ENCODE measurements at places on chromosomes 5 and 9. TPM values are rescaled to one million over a fixed set of nuclear protein-coding genes. Genes with fewer than 3 reads are reported as not detected.
A peak's percentile ranks its signal among the peaks of the same experiment; 100 is the strongest.

DNA sequence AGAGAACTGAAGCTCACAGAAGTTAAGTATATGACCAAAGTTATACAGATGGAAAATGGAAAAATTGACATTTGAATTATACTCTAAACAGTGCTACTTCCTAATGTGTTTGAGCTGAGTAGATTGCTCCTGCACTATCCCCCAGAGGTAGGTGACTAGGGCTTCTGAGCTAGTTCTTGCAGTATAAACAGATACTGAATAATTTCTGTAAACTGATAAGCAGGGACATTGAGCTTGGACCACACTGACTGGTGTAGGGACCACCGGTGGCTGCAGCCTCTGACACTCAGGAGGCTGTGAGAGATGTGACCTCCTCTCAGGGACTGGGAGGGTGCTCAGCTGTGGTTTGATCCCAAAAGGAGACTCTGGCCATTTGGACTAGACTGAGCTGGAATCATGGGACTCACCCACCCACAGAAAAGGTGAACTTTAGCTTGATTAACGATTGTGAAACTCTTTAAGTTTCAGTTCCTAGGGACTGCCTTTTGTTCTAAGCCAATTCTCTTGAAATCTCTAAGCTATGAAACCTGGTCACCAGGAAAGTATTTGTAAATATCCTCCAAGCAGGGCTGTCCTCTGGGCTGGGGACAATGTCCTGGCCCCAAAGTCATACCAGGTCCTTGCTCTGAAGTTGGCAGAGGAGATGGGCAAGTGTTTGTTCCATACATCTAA is 291.5 kb downstream of the SEC61B start:
- no peak for DNase-seq
- no peak overlapping the region for H3K27ac ChIP-seq
- no peaks in the 10 kb centered on the region for H3K36me3 ChIP-seq
- H3K4me1 ChIP-seq: peaks cover 5% of the 10 kb centered on the region
- H3K4me3 ChIP-seq: no peak overlapping the region

DNA sequence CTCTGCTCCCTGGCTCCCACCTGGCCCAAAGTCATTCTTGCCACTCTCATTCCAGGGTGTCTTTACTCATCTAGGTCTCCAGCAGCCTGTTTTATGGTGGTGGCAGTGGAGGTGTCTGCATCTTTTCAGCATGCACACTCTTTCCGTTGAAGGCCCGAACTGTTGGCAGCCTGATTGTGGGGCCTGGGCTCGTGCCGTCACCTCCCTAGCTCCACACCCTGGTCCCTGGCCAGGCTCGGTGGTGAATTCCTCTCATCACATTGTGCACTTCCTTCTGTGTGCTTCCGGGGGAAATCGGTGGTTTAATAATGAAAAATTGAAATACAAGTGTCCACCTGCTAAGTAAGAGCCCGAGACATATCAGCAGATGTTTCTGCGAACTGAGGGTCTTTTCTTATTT is 214.3 kb downstream of the TRIO start:
- H3K27ac ChIP-seq: no peak overlapping the region
- H3K27me3 ChIP-seq: no peaks in the 10 kb centered on the region
- peaks cover 3% of the 10 kb centered on the region for H3K4me1 ChIP-seq
- peaks cover 46% of the 10 kb centered on the region for H3K36me3 ChIP-seq
- no peak for DNase-seq
- no peak overlapping the region for H3K4me3 ChIP-seq

DNA sequence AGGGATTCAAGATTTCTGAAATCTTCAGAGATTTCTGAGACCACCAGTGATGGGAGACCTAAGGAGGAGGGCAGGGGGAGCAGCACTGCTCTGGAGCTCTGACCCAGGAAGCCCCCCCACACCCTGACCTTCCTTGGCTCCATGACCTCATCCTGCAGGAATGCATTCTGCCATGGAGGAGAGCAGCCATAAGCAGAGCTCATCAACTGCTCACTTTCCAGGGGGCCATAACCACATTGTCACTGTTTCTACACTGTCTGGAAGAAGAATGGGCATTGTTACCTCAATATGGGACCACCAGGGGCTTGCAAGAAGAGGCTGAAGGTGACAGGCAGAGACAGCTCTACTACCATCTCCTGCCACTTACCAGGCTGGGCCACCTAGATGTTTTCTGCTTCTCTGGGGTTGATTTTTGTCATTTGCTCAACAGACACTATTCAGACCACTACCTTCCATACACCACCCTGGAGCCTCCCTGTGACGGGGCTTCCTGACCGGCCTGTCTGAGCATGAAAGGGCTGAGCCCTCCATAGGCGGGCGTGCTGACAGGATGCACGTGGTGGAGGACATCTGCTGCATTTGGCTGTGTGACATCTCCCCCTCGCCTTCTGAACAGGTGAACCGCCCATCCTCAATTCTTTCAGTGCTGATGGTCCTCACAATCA is 2.3 kb upstream of the TSC1 start:
- no peak overlapping the region for H3K4me3 ChIP-seq
- no peak for DNase-seq
- peaks cover 18% of the 10 kb centered on the region for H3K4me1 ChIP-seq

Gene NUTM2F
- not detected for total RNA-seq

GRCh38 chr9:85521371-85522197 is 220.2 kb downstream of the AGTPBP1 start:
- no peak overlapping the region for H3K27ac ChIP-seq
- H3K27me3 ChIP-seq: peaks cover 6% of the 10 kb centered on the region
- no peak for DNase-seq
- H3K4me1 ChIP-seq: peaks cover 3% of the 10 kb centered on the region

DNA sequence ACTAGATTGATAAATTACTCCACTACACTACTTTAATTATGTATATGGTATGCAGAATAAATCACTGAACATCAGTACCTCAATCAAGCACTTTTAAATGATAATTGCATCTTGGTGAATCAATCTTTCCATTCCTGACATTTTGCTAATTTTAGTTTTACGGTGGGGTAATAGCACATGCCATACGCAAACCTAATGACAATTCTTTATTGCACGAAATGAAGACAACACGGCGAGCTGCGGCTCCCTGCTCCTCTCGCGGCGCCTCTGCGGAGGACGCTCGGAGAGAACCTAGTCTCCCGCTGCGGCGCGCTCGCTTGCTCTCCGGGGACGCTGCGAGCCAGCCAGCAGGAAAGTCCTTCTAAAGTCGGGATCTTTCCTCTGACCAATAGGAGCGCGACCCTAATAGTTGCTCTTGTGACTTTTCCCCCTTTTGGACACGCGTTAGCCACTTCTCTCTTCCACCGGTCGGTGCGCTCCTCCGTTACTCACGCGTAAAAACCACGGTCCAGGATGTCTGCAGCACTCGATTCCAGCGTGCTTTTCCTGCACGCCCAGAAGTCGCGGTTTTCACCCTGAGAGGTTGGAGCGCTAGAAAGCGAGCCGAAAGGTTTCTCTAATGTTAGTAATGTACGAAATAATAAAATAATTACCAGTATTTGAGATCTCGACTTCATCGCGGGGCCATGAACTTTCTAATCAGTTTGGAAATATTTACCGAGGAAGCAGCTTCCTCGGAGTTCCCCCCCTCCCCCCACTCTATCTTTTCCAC is 1.0 kb upstream of the MEF2C start:
- peak; percentile 81 for DNase-seq
- H3K4me1 ChIP-seq: peaks cover 15% of the 10 kb centered on the region
- peak overlapping the region; percentile 91 for H3K27ac ChIP-seq
- H3K4me3 ChIP-seq: peak overlapping the region; percentile 75
- H3K27me3 ChIP-seq: no peaks in the 10 kb centered on the region
- H3K36me3 ChIP-seq: no peaks in the 10 kb centered on the region

DNA sequence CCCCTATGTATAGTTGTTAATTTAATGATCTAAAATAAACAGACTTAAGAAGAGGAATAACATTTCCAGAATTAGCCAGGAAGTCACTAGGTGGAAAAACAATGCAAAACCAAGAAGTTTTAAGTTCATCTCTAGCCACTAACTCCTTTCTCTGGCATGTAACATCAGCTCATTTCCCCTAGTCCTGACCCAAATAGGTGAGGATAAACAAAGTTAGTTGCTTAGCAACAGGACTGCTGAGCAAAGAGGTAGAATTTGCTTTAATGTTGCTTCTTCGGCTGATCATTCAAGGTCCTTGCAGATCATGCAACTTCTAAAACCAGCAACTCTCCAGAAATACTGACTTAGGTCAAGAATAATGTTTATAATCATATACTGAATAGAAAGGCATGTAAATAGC is 675.8 kb downstream of the CETN3 start:
- no peaks in the 10 kb centered on the region for H3K27me3 ChIP-seq
- H3K36me3 ChIP-seq: no peaks in the 10 kb centered on the region
- no peak for DNase-seq

GRCh38 chr5:27020973-27021372 is 17.4 kb downstream of the CDH9 start:
- H3K36me3 ChIP-seq: no peaks in the 10 kb centered on the region
- no peaks in the 10 kb centered on the region for H3K4me1 ChIP-seq
- no peak for DNase-seq
- no peak overlapping the region for H3K4me3 ChIP-seq
- no peaks in the 10 kb centered on the region for H3K27me3 ChIP-seq

- H3K27me3 ChIP-seq: no peaks in the 10 kb centered on the region
- H3K36me3 ChIP-seq: no peaks in the 10 kb centered on the region
- no peak for DNase-seq
- no peaks in the 10 kb centered on the region for H3K4me1 ChIP-seq
- no peak overlapping the region for H3K4me3 ChIP-seq
Observed at GRCh38 chr9:74036549-74037231, 460.4 kb upstream of the RORB start.

- no peaks in the 10 kb centered on the region for H3K27me3 ChIP-seq
- no peaks in the 10 kb centered on the region for H3K4me1 ChIP-seq
- no peaks in the 10 kb centered on the region for H3K36me3 ChIP-seq
- no peak for DNase-seq
- H3K27ac ChIP-seq: no peak overlapping the region
Observed at GRCh38 chr9:120635011-120635410, 55.0 kb upstream of the CDK5RAP2 start.

Gene PKD2L2
- not detected for total RNA-seq

GRCh38 chr5:107300721-107301327 is 369.9 kb downstream of the EFNA5 start:
- H3K4me3 ChIP-seq: no peak overlapping the region
- no peaks in the 10 kb centered on the region for H3K4me1 ChIP-seq
- no peaks in the 10 kb centered on the region for H3K27me3 ChIP-seq

DNA sequence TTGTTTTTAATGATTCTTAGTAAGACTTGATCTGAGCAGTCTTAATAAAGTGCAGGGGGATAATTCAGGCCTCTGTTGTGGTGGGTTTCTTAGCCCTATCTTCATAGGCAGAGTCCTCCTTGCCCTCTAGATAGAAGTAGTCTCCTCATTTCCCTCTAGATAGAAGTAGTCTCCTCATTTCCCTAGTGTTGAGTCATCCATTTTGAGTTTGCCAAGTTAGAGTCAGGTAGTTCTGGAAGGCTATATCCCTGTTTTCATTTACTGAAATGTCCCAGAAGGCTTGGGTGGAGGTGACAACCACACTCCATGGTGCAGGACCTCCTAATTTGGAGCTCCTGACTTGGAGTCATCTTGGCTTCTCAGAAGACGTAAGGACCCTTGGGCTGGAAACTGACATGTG is 384.6 kb downstream of the MLLT3 start:
- no peak overlapping the region for H3K27ac ChIP-seq
- no peak overlapping the region for H3K4me3 ChIP-seq
- no peaks in the 10 kb centered on the region for H3K27me3 ChIP-seq
- H3K36me3 ChIP-seq: no peaks in the 10 kb centered on the region
- no peak for DNase-seq

GRCh38 chr5:33261305-33261704 is 179.5 kb upstream of the TARS1 start:
- H3K4me3 ChIP-seq: no peak overlapping the region
- no peaks in the 10 kb centered on the region for H3K4me1 ChIP-seq
- H3K27me3 ChIP-seq: no peaks in the 10 kb centered on the region
- no peak for DNase-seq
- H3K36me3 ChIP-seq: no peaks in the 10 kb centered on the region

Gene DNM1
- total RNA-seq: 5.2 TPM

DNA sequence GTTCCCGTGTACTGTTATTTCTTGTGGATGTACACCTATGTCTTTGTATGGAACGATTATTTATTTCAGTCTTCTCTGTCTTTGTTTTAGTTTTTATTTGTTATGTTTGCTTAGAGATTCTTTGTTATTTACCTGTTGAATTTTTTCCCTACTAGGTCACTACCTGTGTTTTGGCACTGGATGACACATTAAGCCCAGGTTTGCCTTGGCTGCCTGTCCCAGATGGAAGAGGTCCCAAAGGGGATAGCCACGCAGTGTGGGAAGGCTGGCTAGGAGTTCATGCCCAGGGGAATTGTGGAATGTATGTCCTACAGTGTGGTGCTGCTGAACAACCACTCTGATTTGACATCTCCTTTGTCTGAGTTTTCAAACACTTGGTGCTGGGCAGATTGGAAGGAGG is 15.6 kb upstream of the SLC36A2 start:
- H3K36me3 ChIP-seq: no peaks in the 10 kb centered on the region
- DNase-seq: no peak
- H3K27me3 ChIP-seq: no peaks in the 10 kb centered on the region
- H3K4me3 ChIP-seq: no peak overlapping the region
- no peaks in the 10 kb centered on the region for H3K4me1 ChIP-seq

Gene RLN1
- not detected for total RNA-seq

DNA sequence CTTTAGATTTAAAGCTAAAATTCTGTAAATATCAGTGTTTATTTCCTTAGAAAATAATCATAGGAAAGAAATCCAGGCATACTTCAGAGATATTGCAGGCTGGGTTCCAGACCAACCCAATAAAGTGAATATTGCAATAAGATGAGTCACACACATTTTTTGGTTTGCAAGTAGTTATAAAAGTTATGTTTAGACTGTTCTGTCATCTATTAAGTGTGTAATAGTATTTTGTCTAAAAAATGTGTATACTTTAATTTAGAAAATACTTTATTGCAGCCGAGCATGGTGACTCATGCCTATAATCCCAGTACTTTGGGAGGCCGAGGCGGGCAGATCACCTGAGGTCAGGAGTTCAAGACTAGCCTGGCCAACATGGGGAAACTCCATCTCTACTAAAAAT is 6.9 kb upstream of the RIC1 start:
- H3K27me3 ChIP-seq: no peaks in the 10 kb centered on the region
- no peaks in the 10 kb centered on the region for H3K36me3 ChIP-seq
- H3K4me1 ChIP-seq: peaks cover 27% of the 10 kb centered on the region
- H3K27ac ChIP-seq: no peak overlapping the region

GRCh38 chr5:9832921-9833320 is 202.8 kb upstream of the TAS2R1 start:
- no peak overlapping the region for H3K4me3 ChIP-seq
- no peaks in the 10 kb centered on the region for H3K4me1 ChIP-seq
- DNase-seq: no peak
- H3K36me3 ChIP-seq: no peaks in the 10 kb centered on the region

Gene SPTLC1
- total RNA-seq: 66.5 TPM

DNA sequence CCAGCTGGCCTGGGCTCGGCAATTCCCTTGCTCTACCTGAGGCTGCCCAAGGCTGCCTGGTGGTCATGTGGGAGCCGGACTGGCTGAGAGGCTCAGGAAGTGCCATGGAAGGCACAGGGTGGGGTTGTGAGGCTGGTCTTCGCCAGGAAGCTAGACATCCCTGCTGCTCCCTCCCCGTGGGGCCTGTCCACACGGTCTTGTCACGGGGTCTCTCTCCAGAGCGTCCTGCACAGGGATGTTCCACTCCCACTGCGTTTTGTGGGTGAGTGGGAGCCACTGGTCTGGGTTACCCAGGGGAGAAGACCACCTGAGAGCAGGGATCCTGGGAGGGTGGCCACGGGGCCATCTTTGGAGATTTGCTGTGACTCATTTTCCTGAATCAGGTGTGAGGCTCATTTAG is 11.6 kb downstream of the GADD45G start:
- DNase-seq: no peak
- no peaks in the 10 kb centered on the region for H3K36me3 ChIP-seq
- no peak overlapping the region for H3K4me3 ChIP-seq
- no peaks in the 10 kb centered on the region for H3K27me3 ChIP-seq
- no peak overlapping the region for H3K27ac ChIP-seq
- no peaks in the 10 kb centered on the region for H3K4me1 ChIP-seq

Gene POLR1E
- total RNA-seq: 16.6 TPM

Gene RNF183
- total RNA-seq: not detected

Gene LVRN
- 0.20 TPM for total RNA-seq

All from upper lobe of right lung (tissue), 1 donor.